ENCODE measurements at places on chromosomes 3 and 15.
A peak's percentile ranks its signal among the peaks of the same experiment; 100 is the strongest.

GRCh38 chr15:77696871-77697270 lies 64.2 kb upstream of the LINGO1 start:
- no peak for DNase-seq

DNA sequence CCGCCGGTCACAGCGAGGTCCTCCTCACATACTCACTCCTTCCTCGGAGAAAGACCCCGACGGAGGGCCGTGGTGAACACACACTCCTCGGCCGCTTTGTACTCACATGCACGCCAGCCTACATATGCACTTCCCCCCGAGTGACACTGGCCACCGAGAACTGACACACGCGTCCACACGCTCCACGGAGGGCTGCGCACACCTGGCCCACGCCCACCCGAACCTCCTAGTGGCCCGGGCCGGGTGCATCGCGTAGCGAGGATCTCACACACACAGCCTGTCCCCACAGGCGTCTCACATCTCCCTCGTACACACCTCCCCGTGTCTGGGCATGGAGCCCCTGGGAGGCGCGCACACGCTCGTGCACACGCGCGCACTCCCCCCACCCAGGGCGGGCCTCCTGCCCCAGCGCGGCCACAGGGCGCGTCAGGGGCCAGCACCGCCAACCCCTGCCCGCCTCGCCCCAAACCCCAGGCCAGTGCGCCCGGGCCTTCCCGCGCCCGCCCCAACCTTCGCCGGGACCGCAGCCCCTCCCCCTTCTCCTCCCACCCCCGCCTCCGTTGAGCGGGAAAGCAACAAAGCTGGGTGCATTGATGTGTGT lies 411 bp upstream of the C3orf70 start:
- no peak for DNase-seq

- no peak for DNase-seq
These were observed 1.7 kb downstream of the SEC13 start for GRCh38 chr3:10319251-10319650.

DNA sequence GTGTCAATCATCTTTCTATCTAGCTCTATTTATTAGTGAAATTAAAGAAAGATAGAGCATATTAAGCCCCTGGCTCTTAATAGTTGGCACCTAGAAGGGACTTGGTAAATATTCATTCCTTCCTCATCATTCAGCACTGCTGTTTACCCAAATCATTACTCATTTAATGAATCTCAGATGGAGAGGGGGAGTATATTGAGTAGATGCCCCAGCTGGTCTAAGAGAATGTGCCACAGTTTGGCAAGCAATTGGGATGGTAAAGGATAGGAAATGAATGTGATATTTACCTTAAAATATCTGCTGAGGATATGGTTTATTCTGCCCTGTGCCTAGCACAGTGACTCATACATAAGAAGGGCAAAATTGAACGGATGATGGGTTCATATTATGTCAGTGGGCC lies 6.0 kb downstream of the IL1RAP start:
- no peak for DNase-seq

GRCh38 chr15:87929841-87930240 lies 326.7 kb downstream of the NTRK3 start:
- no peak for DNase-seq

DNA sequence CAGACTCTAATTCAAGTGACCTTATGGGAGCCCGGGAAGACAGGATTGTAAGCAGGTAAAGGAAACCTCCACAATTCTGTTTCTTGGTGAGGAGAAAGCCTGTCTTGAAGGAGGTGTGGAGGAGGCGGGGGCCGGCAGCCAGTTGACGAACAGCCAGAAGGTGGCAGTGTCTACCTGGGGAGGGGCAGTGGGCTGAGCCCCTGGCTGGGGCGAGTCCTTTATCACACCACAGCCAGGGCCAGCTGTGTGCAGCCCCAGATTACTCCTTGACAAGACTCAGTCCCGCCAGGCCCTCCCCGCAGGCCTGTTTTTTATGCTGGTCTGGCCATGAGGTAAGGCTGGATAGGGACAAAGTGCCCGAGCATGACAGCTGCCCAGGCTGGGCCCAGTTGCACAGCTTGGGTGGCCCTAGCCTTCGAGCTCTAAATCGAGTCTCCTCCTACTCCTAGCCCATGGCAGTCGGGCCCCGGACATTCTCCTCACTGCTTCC lies 40.9 kb upstream of the IDH2 start:
- peak; percentile 68 for DNase-seq

DNA sequence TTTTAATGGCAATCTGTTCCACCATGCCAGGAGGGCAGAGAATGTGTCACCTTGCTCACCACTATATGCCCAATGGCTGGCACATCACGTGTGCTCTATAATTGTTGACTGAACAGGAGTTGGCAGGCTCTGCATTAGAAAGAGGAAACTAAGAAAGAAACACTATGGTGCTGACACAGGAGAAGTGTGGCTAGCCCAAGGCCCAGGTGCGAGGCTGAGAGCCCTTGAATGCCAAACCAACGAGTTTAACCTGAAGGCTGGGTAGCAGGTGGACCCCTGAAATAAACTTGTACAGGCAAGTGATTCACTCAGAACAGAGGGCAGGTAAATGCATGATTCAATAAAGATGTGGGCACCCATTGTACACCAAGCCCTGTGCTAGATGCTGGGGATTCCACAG lies 2.4 kb downstream of the CHCHD4 start:
- no peak for DNase-seq

- DNase-seq = no peak
These were observed 11.4 kb downstream of the CCDC14 start for GRCh38 chr3:123949641-123950040.
